Cerebellar nuclear complex (tissue), 1 donor: ENCODE measurements at places on chromosomes 1 and 21.

GRCh38 chr1:68233202-68233601 lies 879 bp upstream of the WLS start:
- no peak for DNase-seq

DNA sequence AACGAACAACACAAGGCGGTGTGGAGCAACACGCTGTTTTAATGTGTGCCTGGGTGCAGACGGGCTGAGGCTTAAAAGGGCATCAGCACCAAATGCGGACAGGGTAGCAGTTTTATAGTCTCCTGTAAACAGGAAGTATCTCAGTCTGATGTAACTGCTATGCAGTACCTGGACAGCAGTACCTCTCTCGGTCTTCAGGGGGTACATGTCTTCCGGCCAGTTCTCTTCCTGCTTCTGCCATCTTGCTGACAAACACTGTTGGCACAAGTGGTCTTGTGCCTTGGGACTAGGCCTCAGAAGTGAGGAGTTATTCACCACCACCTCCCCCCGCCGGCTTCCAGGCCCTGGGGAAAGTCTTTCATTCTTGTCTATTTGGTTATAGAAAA lies 49.7 kb upstream of the APOBEC4 start:
- no peak for DNase-seq

DNA sequence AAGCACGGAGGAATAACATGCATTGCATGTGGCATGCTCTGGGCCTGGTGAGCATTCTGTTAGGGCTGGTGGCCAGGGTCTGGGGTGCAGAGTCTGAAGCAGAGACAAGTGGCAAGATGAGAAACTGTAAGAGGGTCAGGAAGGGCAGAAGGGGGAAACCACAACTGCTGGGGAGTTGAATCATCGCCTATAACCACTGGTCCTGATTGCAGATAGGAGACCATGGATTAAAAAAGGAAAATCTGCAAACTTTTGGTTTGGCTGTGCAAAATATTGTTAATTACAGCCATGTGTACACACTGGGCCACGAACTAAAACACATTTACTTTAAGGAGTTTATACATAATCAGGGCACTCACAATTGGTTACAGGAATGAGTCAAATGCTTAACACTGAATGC lies 76.6 kb downstream of the TGFBR3 start:
- no peak for DNase-seq

GRCh38 chr1:80987106-80987505 lies 813.6 kb upstream of the ADGRL2 start:
- DNase-seq = no peak

DNA sequence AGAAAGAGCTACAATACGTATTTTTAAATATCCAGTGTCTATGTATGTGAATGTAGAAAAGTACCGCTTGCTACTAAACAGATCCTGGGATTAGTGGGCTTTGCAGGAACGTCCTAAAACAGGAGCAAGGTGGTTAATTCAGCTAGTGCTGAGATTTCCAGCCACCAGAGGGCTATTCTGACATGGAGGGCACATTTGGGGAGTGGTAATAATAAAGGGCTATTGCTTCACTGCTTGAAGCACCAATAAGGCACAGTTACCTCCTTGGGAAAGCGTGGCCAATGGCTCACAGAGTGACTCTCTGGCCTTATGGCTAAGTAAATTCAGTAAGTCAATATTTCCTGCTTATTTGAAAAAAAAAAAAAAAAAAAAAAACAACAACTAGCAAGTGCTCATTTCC lies 152.4 kb downstream of the GABPA start:
- no peak for DNase-seq

DNA sequence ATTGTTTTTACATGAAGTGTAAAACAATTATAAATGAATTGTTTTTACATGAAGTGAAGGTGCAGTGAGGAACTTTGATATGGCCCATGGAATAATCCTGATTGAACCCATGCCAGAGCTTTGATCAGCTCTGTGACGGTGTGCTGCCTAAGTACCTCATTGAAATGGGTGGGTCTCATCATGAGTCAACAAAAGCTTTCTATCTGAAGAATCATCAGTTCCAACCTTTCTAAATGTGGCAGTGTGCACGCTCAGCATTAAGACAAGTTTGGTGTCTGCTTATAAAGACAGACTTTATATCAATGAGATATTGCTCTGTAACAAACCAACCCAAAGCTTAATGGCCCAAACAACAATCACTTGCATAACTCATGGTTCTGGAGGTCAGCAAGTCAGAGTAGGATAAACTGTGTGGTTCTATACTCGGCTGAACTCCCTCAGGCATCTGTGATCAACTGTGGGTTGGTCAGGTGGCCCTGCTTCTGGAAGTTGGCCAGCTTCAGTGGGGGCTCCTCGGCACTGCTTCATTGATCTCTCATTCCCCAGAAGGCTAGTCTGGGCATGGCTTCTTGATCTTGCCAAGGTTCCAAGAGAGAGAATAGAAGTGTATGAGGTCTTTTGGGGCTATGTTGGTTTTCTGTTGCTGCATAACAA lies 258.0 kb downstream of the LTN1 start:
- no peak for DNase-seq

DNA sequence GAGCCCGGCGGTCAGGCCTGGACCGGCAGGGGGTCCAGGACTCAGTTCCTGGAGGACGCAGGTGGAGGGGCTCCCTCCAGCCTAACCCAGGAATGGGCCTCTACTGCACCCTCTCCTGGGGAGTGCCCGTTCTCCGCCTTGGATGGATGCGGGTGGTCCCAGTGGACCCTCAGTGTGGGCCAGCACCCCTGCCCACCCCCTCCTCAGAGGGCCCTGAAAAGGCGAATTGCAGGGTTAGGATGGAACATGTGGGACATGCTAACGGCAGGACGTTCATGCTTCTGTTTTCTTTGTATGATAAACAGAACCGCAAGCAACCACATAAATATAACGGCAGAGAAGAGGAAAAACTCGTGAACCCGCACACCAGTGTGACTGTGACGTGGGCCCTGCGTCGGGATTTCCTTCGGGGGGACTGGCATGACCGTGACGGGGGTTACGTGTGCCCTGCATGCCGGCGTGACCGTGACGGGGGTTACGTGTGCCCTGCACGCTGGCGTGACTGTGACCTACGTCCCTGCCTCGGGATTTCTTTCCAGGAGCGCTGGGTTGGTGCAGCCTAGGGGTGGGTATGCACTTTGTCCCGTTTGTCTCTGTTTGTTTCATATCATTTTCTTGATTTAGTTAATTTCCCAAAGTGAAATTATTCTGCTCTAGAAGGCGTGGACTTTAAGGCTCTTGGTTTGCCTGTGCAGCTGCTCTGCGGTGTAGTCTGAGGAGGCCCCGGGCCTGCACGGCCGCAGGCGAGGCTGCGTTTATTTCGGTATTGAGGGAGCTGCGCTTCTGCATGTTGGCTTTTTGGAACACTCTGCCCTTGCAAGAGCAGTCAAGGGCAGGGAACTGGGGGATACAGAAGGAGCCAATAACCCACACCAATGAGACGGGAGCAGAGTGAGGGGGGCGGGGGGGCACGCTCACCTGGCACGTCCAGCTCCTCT lies 3.1 kb downstream of the FTCD start:
- no peak for DNase-seq

DNA sequence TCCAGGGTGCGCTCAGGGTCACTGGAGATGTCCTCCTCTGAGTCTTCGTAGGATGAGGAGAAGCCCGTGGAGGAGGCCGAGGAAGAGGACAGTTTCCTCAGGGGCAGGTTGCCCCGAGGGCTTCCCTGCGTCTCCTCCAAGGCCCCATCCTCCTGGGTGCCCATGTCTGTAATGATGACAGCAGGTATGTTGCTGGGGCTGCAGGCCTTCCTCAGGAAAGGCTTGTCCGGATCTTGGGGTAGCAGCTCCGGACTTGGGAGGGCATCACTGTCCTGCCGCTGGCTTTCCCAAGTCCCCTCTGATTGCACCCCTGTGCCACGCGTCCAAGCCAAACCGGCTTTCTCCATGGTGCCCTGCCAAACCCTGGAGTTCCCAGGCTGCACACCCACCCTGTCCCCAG lies 3.5 kb downstream of the ITPKB start:
- DNase-seq = no peak

DNA sequence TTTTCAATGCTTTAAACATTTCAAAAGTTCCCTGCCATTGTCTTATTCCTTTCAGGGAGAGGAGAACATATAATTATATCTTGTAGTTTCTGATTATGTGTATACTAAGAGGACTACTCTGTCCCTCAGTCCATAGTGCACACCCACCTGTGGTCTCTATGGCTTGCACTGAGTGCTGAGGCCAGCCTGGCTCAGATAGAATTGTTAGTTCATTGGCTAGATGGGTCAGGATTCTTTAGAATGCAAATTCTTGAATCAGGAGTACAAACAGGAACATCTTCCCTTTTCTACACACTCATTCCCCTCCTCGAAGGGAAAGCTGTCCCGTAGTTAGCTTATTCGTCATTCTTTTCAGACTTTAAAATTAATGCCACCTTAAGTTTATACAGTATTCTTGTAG lies 8.2 kb downstream of the BACH1 start:
- DNase-seq = no peak
